ENCODE measurements at places on chromosomes 13 and 19.

DNA sequence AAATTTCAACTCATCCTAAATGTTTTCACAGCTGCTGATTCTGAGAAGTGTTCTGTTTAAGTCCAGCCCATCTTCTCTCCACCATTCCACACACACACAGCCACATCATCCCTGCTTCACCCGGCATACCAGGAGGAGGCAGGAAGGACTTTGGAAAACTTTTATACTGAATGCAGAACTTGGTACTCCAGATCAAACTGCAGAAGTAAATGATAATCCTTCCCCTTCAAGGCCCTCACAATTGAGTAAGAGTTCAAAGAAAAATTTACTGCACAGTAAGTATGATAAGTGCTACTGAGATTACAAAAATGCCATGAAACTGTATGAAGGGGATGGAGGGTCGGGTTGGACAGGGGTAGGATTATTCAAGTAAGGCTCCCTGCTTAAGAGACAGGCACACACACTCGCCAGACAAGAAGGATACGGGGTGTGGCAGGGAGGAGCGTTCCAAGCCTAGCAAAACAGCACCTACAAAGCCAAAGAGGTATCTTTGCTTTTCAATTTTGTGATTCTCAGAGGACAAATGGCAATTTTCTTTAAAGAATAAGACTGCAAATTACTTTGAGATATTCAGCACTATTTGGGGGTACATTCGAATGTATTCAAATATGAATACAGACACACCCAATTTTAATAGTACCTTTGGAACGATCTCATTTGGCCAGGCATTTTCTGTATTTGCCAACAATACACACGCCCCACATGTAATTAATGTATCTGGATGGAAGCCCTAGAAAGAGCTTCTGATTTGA, 2.5 kb downstream of the USP12 start:
- DNase-seq, result no peak

- DNase-seq, result peak; percentile 72
Observed at GRCh38 chr19:1512671-1513498, at the start of gene ADAMTSL5. TSS of gene ADAMTSL5 (minus strand) at chr19:1513019. CDS start at chr19:1510943, 2,076 bp downstream.

- DNase-seq, result no peak
Observed at GRCh38 chr19:17183271-17183761, 31.8 kb upstream of the USE1 start.

DNA sequence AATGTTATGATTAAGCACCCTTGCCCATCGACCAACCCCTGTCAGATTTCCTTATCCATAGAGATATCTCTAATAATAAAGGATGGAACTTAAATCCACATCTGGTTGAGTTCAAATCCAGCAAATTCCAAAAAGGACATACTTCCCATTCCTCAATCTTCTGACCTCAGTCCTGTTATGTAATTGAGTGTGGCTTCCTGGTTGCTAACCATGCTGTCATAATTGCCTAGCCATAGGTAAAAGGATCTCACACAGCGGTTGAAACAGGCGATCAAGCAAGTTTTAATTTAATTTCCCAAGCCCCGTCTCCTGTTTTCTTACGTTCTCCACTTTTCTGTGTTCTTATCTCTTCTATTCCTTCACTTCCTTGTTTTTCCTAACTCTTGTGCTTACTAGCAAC, 550.3 kb downstream of the GPC6 start:
- DNase-seq, result no peak

DNA sequence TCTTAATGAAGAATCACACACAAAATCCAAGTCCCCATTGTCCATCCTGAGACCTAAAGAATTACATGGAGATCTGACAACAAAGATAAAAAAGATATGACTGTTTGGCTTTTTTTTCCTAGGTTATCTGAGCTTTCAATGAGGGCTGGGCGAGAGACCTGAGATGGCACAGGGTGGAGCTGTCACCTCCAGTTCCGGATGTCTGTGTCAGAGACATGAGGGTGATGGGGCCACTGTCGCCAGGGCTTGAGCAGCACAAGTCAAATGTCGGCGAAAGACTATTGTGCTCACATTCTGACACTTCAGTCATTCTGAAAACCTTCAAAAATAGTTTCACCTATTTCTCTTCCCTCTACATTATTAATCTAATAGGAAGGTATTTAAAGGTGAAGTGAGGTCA, 65.7 kb downstream of the SLC7A1 start:
- no peak for DNase-seq

DNA sequence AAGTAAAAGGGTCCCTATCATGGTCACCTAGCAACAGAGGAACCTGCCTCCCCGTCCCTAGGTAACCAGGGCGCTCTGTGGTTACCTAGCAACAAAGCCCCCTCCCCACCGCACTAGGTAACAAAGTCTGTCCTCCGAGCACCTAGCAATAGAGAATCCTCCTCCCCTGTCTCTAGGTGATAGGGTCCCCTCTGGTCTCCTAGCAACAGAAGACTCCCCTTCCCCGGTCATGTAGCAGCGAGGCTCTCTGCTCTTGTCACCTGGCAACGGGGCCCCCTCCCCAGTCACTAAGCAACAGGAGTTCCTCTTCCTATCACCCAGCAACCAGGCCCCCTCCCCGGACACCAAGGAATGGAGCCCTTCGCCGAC, 307 bp downstream of the JOSD2 start:
- no peak for DNase-seq

- peak; percentile 96 for DNase-seq
Observed at GRCh38 chr19:23249911-23250649, at the start of gene ZNF724. TSS of gene ZNF724 (minus strand) at chr19:23250394. CDS start at chr19:23250242, 152 bp downstream.

GRCh38 chr13:27806744-27807387, 14.6 kb downstream of the GSX1 start:
- no peak for DNase-seq

DNA sequence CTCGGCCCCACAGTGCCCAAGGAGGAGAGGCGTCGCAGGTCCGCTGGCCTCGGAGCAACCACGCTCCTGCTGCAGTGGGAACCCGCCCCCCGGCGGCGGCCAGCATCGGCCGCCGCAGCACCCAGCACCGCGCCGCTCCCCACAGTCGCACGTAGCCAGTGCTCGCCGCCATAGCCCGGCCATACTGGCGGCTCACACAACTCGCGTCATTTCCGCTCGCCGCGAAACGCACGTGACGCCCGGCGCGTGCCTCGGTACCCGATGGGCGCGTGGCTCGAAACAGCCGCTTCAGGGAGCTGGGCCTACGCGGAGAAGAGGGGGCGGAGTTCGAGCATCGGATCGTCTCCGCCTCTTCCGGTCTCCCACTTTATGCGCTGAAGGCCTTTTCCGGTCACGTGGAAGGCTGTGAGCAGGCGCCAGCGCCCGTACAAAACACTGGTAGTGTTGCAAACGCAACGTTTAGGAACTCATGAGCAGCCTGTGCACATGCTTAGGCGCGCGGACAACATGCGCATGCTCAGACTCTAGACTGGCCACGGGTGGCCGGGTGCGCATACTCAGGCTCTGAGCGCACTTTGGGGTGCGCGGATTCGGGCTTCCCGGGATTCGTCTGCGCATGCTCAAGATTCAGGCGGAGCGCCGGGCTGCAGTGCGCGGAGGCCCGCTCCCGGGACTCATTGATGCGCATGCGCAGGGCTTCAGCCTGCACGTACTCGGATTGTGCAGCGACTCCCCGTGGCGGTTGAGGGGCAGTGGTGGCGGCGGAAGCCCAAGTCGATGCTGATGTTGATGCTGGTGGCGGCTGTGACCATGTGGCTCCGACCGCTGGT, at the start of the genes CATSPERD and LONP1:
TSS of gene CATSPERD (plus strand) at position 677 of the 830 bp plus-strand sequence. CDS start at position 778, 101 bp downstream.
TSS of gene LONP1 (minus strand) at position 186 of the 830 bp plus-strand sequence. CDS start at position 172, 14 bp downstream.
- peak; percentile 97 for DNase-seq

GRCh38 chr19:1285737-1286360, at the start of gene EFNA2:
TSS of gene EFNA2 (plus strand) at chr19:1285873. CDS start at chr19:1286169, 296 bp downstream.
- no peak for DNase-seq

DNA sequence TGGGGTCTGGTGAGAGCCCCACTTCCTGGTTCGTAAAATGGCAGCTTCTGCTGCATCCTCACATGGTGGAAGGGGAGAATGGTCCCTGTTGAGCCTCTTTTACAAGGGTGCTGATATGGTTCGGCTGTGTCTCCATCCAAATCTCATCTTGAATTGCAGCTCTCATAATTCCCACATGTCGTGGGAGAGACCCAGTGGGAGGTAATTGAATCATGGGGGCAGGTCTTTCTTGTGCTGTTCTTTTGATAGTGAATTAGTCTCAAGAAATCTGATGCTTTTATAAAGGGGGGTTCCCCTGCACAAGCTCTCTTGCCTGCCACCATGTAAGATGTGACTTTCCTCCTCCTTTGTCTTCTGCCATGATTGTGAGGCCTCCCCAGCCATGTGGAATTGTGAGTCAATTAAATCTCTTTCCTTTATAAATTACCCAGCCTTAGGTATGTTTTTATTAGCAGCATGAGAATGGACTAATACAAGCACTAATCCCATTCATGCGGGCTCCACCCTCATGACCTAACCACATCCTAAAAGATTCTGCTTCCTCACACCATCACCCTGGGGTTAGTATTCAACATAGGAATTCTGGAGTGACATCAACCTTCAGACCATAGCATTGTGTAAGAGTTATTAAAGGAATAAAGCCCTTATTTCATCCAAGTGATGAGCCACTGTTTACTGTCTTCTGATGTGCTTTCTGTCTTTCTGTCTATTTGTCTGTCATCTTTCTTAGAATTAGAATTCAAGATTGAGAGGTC, 159.0 kb upstream of the IRS2 start:
- DNase-seq, result no peak

DNA sequence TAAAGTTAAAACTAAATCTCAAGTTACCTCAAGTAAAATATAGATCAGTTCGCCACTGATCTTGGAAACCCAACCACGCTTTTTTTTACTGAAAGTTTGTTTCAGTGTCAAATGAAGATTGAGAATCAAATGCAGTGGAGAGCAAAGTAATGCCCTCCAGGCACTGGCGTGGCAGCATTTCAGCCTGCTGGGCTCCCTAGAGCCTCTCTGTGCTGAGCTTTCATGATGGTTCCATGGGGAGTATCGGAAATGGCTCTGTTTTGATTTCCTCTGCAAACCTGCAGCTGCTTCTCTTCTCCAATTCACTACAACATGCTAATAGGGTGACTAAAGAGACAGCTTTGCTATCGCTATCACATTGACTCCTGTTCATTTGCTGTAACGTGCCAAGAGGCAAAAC, 141.6 kb downstream of the FGF14 start:
- no peak for DNase-seq

- DNase-seq, result no peak
Observed at GRCh38 chr19:47573071-47574026, at the start of gene ZNF541. TSS of gene ZNF541 (minus strand) at chr19:47573148. CDS start at chr19:47555856, 17,292 bp downstream.

DNA sequence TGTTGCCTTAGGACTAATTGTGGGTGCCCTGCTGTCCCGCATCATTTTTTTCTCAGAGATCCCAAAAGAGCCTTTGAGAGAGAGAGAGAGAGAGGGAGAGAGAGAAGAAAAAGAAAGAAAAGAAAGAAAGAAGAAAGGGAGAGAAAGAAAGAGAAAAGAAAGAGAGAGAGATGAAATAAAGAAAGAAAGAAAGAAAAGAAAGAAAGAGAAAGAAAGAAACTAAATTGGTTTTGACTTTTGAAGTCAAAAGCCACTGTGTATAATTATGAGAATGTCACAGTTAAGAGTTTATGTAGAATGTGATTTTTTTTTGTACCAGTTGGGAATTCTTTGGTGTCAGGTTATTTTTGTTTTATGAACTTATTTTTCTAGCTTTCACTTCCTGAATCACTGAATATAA, 43.4 kb upstream of the AKAP11 start:
- no peak for DNase-seq

DNA sequence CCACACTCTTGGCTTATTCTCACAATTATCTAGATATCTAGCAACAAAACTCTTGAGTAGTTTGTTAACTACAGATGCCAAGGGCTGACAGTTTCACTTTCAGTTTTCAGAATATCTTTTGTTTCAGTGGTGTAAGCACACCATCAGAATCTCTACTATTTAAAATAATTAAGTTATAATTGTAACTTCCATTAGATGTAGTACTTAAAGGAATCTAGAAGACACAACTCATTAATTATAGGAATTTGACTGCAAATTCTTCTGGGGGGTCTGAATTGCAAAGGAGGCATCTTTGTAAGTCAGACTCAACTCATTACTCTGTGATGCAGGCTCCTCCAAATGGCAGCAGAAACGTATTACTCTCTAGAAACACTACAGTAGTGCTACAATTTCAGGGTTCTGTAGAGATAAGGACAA, 44.9 kb upstream of the USPL1 start:
- DNase-seq, result peak; percentile 64

- DNase-seq, result no peak
Observed at GRCh38 chr13:101007245-101007644, 332.6 kb upstream of the TMTC4 start.

GRCh38 chr13:51726446-51727193, 77.3 kb downstream of the DHRS12 start:
- no peak for DNase-seq

DNA sequence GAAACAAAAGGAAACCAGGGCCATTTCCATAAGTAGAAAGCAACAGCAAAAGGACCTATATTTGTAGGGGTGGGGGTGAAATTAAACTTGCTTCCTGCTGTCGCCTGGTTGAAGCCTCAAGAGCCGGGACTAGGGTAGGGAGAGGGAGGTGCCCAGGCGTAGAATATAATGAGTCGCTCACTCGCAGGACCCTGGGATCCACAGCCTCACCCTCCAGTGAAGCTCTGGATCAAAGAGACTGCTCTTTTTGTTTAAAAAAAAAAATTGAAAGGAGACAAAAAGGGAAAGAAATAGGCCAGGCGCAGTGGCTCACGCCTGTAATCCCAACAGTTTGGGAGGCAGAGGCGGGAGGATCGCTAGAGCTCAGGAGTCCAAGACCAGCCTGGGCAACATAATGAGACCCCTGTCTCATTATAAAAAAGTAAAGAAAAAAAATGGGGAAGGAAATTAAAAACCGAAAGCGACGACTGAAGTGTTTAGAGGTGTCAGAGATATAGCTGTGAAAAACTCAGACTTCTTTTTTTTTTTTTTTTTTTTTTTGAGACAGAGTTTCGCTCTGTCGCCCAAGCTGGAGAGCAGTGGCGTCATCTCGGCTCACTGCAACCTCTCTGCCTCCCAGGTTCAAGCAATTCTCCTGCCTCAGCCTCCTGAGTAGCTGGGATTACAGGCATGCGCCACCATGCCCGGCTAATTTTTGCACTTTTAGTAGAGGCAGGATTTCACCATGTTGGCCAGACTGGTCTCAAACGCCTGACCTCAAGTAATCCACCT, 10.9 kb upstream of the ADGRE5 start:
- no peak for DNase-seq

DNA sequence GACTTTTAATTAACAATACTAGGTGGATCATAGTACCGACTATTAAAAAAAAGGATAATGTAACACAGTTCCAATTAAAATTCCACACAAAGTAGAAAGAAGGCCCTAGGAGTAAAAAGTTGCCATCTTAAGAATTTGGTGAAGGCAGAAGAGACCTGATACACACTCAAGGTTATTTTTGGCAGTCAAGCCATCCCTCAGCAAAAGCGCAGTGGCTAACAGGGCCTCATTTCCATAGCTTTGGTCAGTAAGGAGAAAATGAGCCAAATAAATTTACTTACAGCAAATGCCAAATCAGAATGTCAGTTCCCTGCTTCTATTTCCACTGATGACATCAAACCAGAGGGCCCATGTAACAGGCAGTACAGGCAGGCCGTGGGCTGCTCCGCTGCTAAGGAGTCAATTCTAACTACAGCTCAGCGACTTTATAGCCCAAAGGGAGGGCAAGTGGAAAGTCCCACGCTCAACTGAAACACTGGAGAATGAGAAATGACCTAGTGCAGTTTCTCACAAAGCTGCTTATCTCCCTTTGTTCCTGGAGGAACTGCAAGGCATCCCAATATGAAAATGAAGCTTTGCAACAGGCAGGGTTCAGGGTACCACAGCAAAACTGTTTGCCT, 6.3 kb downstream of the ARGLU1 start:
- no peak for DNase-seq

GRCh38 chr19:29285878-29286277, 72.9 kb upstream of the UQCRFS1 start:
- no peak for DNase-seq
